ENCODE measurements at places on chromosomes 7 and 10.

GRCh38 chr10:125225051-125225450, 64.7 kb upstream of the CTBP2 start:
- no peak for DNase-seq

DNA sequence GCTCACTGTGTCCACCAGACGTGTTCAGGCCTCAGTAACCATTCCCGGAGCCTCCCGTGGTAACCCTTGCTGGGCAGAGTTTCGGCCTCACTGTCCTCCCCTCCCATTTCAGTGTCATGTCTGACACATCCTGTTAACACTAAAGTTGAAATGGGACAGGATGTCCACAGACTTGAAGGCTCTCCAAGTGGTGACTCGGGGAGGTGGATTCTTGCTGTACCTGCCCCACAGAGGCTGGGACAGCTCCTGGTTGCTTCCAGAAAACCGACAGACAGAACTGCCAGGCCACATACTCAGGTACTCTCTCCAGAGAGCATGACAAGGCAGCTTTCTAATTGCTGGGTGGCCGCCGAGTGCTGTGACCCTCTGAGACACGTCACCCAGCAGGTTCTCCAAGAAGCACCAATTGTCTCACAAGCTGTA, 17.9 kb upstream of the CYTH3 start:
- DNase-seq, result no peak

DNA sequence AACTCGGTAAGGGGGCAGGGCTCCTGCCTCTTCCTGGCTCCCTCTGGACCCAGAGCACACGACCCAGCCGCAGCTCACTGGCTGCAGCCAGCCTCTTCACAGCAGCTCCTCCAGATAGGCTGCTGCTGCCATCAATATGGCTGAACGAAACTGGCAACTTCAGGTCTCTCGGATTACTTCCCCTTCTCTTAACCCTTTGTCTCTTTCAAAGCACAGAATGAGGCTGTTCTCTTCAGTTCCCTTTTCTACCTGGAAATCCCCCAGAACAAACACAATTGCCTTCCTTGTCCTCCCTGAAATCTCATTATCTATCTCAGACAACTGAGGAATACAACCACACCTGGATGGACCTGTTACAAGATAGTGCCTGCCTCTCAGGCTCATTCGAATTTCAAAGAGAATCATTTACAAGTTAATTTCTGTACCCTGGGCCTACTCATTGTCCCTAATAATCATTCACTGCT, 193.4 kb upstream of the MBL2 start:
- DNase-seq, result no peak

GRCh38 chr7:158740013-158740656, 35.5 kb upstream of the NCAPG2 start:
- DNase-seq, result peak; percentile 80

DNA sequence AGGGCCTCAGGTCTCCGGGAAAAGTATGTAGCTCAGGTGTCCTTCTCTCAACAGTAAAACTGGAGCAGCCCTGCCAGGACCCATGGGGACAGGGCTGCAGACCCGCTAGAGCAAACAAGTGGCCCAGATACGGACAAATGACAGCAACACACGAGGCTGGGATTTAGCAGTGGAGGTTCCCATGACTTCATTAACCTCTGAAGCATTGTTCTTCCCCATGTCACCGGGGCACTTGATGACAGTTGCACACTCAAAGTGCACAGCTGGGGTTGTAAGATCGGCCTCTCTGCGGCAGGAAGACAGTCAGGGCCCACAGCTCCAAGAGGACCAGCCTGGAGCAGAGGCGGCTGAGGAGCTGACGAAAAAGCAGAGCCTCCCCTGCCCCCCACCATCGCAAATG, 12.5 kb upstream of the PODXL start:
- DNase-seq, result no peak

GRCh38 chr7:98285157-98286092, 3.9 kb downstream of the BRI3 start:
- DNase-seq, result no peak

GRCh38 chr10:31761156-31761555, 167.5 kb downstream of the ARHGAP12 start:
- no peak for DNase-seq

DNA sequence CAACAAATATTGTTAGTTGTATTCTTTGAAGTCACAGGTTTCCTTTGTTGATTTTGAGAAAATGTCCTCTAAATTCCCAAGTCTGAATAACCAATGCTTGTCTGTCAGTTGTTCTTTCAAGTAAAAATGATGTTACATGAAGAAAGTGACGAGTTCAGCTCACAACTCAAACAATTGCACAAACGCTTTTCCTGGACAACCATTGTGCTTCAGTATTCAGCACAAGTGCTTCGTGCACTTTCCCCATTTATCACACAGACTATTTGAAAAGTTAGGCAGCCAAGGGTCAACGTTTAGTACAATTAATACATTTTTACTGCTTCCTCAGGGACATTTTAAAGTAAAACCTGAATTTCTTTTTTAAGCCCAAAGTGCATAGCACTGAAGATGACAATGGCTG, 44.5 kb downstream of the CDK1 start:
- no peak for DNase-seq

GRCh38 chr10:71868192-71868697, 17.2 kb upstream of the PSAP start:
- DNase-seq, result peak; percentile 93

- DNase-seq, result no peak
Measured at GRCh38 chr7:20470726-20471125, 140.0 kb downstream of the ITGB8 start.
